ENCODE measurements at places on chromosomes 16 and 17. TPM values are rescaled to one million over a fixed set of nuclear protein-coding genes. Genes with fewer than 3 reads are reported as not detected.

DNA sequence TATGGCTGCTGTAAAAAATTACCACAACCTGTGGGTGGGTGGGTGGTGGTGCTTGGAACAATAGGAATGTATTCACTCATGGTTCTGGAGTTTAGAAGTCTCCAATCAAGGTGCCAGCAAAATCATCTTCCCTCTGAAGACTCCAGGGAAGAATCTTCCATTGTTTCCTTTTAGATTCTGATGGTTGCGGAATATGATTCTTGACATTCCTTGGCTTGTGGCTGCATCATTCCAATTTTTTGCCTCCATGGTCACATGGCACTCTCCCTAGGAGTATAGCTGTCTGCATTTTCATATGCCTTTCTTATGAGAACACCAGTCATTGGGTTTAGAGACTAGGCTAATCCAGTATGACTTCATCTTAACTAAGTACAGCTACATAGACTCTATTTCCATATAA, 401.0 kb downstream of the HS3ST3B1 start:
- no peak for DNase-seq

DNA sequence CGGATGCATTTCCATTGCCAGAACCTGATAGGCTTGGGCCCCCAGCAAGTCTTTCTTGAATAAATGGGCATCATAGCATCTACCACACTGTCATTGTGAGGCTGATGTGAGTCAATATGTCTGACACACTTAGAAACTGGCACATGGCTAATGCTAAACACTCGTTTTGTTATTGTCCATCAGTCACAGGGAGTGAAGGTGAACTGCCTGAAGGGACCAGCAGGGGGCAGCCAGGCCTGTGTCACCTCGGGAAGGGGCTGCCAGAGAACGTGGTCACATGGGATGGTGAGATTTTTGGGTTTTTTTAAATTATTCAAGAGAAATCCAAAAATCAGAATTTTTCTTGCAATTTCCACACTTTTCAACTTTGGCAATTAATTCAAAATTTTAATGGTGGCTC, 831 bp upstream of the RCVRN start:
- DNase-seq: no peak

DNA sequence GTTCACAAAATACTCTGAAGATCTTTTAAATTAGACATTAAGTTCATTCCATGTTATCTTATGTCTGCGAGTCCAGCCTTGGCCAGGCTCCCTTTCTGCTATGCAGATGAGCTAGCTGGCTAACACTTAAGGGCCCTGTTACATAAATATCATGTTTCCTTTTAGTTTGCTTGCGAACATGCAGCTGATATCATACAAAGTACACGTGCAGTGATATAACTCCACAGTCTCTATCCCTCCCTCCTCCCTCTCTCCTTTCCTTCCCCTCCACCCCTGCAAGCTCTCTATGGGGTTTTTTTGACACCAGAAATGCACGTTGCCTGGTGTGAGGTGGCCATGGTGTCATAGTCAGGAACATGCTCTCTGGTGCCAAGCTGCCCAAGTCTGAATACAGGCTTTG, 46.1 kb downstream of the ARHGAP17 start:
- DNase-seq: no peak

DNA sequence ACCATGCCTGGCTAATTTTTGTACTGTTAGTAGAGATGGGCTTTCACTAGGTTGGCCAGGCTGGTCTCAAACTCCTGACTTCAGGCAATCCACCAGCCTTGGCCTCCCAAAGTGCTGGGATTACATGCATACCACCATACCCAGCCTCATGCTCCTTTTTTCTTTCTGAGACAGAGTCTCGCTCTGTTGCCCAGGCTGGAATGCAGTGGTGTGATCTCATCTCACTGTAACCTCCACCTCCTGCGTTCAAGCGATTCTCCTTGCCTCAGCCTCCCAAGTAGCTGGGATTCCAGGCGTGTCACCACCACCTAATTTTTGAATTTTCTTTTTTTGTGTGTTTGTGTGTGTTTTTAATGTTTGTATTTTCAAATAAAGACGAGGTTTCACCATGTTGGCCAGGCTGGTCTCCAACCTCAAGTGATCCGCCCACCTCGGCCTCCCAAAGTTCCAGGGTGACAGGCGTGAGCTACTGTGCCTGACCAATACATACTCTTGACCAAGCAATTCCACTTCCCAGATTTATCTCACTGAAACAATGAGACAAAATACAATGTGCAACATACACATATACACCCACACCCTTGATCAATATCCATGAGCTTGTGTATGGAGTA, 5.0 kb downstream of the GRB2 start:
- no peak for DNase-seq

DNA sequence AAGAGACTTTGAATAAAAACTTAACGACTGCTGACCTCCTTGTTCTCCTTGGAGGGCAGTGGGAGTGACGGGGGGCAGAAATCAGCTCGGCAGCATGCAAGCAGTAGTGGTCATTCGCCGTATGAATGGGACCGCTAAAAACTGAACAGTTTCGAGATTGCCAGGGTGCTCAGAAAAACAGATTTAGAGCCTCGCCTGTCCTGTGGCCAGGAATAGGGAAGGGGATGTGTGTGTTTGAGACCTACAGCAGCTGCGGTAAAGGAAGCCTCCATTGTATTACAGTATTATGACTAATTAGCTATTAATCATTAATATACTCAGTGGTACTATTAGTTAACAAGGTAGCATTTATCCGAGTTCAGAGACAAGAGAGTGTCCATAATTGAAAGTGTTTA, 670 bp upstream of the ZNF652 start:
- DNase-seq: no peak

- no peak for DNase-seq
Observed at GRCh38 chr16:84790301-84790700, 29.5 kb upstream of the CRISPLD2 start.

- no peak for DNase-seq
Observed at GRCh38 chr17:75712446-75712845, 8.8 kb upstream of the ITGB4 start.

DNA sequence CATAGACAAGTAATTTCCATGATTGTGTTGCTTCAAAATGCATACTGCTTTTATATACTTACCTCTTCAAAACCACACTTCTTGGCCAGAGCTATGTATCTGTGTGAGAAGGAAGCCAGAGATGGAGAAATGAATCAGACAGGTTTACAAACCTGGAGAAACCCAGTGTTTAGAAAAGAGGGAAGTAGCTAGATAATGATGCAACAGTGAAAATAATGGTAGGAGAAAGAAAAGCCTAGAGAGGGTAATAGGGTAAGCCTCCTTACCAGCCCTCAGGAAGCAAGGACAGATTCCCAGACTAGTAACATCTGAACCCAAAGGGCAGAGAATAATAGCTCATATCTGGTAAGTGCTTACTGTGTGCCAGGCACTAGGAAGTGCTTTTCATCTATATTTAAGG, 250.3 kb upstream of the CDH11 start:
- no peak for DNase-seq

DNA sequence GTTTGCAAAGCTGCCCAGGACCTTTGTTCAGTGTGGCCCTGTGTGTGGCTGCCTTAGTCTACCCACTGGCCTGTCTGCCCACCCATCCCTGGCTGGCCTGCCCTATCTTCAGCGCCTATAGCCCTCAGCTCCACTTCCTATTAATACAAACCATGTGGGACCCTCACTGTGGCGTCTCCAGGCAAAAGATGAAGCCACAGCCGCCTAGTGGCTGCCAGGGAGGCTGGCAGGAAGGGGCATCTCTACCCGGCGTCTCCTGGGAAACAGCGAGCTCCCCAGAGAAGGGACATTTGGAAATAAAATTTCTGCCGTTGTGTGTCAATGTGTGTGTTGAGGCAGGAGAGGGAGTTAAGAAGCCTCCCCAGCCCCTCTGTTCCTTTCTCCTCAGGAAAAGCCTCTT, 31.5 kb downstream of the NEUROD2 start:
- no peak for DNase-seq

GPRC5C gene
- 14.6 TPM for total RNA-seq

HNF1B gene
- not detected for total RNA-seq

CCL14 gene
- total RNA-seq: not detected
